ENCODE measurements at places on chromosomes 11 and 22. TPM values are rescaled to one million over a fixed set of nuclear protein-coding genes. Genes with fewer than 3 reads are reported as not detected.

MPPED1 gene
- total RNA-seq, result not detected

NAALADL1 gene
- 38.9 TPM for total RNA-seq

NLRP10 gene
- not detected for total RNA-seq

MS4A1 gene
- total RNA-seq, result not detected

HTR3B gene
- total RNA-seq, result not detected

SLC43A1 gene
- 21.9 TPM for total RNA-seq

All from epithelial cell of alveolus of lung (primary cell).